ENCODE measurements at places on chromosomes 2 and 18.

- DNase-seq = no peak
Measured at GRCh38 chr2:41169744-41170143, 717.9 kb upstream of the SLC8A1 start.

GRCh38 chr2:84876369-84876768 is 4.5 kb downstream of the TRABD2A start:
- DNase-seq = no peak

- DNase-seq = no peak
Measured at GRCh38 chr2:229718057-229718456, 3.7 kb upstream of the DNER start.

DNA sequence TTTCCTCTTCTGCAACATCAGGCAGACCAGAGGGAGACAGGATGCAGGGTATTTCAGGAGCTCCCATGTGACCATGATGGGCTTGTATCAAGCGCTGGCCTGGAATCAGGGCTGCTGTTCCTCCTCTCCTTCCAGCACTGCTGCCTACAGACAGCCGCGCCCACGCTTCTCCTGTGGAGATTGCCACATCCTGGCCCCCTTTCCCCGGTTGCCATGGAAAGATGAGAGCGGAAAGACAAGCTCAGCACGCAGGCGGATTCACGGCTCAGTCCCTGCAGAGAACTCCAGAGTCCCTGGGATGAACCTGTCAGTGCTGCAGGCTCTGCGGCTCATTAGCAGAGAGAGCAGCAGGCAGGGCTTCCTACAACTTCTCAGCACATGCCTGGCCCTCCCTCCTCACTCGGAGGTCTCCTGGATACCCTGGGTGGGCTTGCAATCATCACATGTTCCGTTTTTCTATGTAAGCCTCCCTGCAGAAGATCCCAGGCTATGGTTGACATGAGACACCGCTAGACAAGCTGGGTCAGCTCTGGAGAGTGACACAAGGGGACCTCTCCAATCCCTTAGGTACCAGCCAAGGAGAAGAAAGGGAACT is 497.8 kb upstream of the MYT1L start:
- no peak for DNase-seq

- DNase-seq = peak; percentile 58
Measured at GRCh38 chr2:198863655-198864054, 594.1 kb downstream of the SATB2 start.

DNA sequence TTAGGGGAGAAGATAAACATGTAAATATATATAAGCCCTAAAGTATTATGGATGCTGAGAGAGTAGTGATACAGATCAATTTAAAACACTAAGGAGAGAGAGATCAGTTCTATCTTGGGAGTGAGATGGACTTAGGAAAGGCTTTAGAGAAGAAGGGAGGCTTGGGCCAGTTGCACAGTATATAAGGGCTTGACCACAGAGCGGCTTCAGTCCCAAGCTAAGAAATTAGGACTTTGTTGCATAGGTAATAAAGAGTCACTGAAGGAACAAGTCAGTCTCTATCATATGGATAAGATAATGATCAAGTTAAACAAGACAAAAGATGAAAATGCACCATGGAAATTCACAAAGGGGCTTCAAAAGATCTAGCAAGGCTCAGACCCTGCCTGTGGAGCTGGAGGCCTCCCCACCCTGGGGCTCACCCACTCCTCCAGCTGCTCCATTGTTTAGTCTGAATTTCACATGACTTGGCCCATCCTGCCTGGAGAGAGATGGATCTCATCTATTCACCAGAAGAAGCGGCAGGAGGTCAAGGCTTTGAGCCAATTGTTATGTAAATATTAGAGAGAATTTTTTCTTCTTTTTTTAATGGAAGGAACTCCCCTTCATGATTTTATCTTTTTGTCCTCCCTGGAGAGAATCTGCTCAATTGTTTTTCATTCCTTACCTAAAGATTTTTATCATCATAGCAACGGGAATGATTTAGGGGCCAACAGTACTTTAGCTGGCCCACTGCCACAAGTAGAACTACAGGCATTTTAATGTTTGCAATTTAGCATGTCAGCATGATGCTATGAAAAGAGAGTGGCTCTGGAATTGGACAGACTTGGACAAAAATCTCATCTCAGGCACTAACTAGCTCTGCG is 44.0 kb downstream of the GYPC start:
- DNase-seq = peak; percentile 42

GRCh38 chr2:240791221-240791800 is 28.7 kb downstream of the KIF1A start:
- DNase-seq = no peak

DNA sequence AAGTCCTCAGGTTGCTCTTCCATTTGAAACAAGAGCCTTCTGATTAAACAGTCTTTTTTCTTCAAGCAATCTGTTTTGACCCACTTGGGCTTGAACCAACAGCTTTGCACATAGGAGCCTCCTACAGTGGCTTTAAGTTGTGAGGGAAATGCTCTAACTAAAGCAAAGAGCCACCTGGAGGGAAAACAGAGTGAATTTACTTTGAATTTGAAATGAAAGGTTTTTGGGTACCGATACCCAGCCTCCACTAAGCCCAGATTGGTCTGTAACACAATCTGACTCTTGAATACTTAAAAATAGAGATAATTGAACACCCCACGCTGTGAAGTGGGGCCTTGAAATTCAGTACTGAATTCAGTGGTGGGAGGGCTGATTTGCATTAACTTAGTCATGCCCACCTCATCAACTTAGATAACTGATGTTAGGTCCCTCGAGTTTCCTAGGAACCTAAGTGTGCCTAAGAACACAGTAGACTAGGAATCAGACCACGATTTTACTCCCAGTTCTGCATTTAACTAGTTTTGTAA is 56.3 kb upstream of the ACVR1C start:
- no peak for DNase-seq

DNA sequence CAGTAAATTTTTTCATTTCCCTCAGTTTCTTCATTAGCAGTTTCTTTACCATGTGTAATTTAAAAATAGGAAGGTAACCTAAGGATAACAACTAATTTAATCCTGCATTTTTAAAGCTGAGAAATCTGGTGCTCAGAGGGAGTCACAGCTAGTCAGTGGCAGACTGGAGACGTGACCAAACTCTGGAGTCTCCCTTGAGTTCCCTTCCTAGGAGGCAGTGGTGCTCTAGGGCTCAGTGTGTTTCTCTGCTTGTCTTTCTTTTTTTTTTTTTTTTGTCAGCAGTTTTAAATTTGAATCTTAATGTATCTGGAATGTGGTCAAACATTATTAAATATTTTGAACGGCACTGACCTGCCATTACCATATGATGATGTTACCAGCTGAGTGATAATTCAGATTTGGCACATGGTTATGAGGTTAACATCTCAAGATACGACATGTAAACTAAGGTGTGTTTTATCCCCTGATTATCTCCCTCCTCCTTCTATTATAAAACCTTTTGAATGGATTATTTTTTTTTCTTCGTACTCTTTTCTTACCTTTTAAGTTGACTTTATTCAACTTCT is 226.2 kb downstream of the GALNT13 start:
- no peak for DNase-seq

DNA sequence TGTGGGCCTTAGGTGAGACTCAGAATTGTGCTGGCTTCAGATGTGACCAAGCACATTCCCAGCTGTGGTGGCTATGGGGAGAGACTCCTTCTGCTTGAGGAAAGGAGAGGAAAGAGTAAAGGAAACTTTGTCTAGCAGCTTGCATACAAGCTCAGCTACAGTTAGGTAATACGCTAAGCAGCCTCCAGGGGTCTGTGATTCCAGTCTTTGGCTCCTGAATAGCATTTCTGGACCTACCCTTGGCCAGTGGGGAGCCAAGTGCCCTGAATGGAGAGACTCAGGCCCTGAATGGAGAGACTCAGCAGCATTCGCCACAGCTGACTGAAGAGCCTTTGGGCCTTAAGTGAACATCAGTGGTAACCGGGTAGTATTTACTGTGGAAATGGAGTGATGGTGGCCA is 227.4 kb upstream of the CDH7 start:
- no peak for DNase-seq

DNA sequence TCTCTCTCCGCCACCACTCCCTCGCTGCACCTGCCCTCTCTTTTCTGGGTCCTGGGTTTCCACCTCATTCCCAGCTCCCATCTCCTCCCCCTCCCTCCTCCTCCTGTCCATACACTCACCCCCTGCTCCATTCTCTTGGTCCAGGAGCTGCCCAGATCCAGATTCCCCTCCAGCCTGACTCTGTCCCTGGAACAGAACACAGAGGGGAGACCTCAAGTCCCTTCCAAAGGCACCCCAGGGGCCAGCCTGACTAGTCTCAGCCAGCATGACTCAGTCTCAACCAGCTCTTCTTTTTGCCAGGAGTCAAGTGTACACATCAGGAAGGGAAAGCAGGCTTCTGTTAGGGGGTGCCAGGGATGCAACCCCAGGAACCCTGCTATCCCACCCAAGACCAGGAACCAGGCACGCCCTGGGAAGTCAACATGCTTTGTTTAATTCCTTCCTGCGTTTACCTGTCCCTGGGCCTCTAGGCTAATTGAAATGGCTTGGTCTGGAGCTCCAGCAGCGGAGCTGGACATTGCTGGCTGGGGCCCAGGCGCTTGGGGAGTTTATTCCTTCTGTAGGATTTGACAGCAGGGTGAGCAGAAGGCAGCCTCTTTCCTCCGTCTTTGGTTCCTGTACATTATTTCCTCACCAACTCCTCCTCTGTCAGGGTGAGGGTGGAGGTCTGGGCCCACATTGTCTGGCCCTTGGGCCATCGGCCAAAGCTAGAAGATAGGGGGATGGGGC is 28.4 kb upstream of the SELENOI start:
- no peak for DNase-seq

- no peak for DNase-seq
Measured at GRCh38 chr2:182319556-182320505, 107.0 kb downstream of the PDE1A start.

DNA sequence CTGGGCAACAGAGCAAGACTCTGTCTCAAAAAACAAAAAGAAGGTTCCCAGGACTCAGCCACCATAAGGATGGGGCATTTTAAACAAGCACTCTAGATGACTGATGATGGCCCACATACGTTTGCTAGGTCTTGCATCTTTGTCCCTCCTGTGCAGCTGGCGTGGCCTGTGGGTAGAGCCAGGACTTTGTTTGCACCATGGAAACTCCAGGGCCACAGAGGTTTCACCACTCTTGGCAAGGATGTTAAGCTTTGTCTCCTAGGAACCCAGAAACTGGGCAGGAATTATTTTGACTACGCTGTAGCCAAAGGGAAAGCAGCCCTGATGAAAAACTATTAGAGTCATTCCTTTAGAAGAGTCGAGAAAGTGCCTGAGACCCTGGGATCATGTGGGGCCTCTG is 75.3 kb upstream of the STPG4 start:
- DNase-seq = peak; percentile 29

- DNase-seq = no peak
Measured at GRCh38 chr2:136441979-136442714, 323.2 kb upstream of the THSD7B start.

GRCh38 chr2:23925702-23926289 is 1.1 kb downstream of the ATAD2B start:
- DNase-seq = peak; percentile 68

DNA sequence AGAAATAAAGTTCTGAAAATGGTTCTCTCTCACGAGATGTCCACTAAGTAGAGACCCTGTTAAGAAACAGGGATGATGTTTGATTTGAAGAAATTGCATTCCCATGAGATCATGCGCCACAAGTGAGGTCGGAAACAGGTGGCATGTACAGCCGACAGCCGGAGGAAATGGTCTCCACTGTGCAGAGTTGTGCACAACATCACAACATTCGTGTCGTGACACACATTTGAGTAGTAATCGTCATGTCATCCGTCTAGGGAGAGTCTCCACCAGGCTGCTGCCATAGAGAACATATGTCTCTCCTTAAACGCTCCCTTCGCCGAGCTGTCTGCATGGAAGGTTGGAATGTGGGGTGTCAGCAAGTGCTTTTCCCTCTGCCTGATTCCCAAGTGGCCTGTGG is 84.7 kb downstream of the ASAP2 start:
- peak; percentile 38 for DNase-seq

DNA sequence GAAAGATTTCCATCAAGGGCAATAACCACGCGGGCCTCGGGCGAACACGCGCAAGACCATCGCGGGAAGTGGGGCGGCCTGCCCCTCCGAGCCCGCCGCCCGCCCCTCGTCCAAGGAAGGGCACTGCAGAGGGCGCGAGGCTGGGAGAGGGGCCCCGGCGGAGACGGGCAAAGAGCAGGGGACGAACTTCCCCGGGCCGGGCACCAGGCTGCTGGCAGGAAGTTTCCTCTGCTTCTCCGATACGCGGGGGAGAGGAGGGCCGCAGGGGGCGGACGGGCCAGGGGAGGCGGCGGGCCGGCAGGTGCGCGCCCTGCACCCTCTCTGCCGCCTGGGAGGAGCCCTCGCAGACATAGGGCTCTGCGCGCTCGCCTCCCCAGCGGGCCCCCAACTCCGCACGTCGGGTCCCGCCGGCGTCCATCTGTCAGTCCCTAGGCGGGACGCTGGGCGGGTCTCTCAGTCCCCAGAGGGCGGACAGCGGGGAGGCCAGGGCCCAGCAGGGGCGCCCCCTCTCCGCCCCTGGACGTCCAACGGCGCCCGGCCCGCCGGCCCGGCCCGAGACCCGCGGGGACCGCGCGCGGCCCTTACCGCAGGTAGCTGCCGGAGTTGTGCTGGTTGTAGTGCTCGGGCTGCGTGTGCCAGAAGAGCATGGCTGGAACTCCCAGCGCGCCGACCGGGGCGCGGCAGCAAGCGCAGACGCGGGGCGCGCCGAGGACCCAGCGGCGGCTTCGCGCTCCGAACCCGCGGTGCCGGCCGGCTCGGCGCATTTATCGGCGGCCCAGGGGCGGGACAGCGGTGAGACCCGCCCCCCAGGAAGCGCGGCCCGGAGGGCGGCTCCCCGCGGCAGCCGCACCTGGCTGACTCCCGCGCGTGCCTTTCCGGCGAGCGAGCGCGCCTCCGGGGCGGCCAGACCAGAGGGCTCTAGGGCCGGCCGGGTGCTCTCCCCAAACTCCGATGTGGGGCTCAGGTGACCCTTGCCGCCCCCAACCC is at the start of gene TFCP2L1:
TFCP2L1 (minus strand) TSS at position 740 of the 987 bp plus-strand sequence; CDS start at position 647, 93 bp downstream.
- no peak for DNase-seq

DNA sequence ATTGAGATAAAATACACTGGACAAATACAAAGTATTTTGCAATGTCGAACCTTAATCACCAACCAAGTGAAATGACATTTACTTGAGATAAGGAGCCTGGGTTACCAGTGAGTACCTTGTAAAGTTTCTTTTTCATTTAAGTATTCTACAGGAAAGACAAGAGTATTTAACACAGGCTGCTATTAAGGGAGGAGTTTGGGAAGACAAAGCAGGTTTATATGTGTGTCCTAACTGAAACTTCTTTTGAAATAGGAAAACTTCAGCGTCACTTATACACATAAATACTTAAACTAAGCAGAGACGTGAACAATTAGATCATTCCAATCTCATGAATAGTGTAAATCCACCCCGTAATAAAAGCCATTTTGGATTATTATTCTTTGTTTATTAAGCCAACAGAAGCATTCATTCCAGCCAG is 126.7 kb upstream of the CYP26B1 start:
- DNase-seq = peak; percentile 20

- DNase-seq = no peak
Measured at GRCh38 chr18:62609764-62610163, 86.9 kb downstream of the ZCCHC2 start.

Measured in IMR-90 (cell line).